Epithelial cell of proximal tubule (primary cell): ENCODE measurements at places on chromosomes 5 and 9. TPM values are rescaled to one million over a fixed set of nuclear protein-coding genes. Genes with fewer than 3 reads are reported as not detected.

DNA sequence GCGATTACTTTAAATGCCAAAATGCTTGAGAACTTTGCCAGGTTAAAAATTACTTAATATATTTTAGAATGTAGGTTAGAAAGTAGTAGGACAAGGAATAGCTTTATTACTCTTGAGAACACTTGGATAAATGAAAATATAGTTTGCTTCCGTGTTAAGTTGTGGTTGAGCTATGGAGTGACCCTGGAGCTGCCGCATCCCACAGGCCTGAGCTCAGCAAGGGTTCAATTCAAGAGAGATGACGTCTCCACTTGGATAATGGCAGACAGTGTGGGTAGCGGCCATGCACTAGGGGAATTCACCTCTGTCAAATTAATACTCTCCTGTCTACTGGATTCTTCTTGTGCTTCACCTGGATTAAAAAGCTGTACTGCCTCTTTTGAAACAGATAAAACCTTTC is 105.0 kb downstream of the GAPVD1 start:
- DNase-seq, result no peak

Gene ORM2
- not detected in 2 replicates for total RNA-seq

Gene SNX18
- 14.9 and 15.3 TPM in 2 replicates for total RNA-seq

DNA sequence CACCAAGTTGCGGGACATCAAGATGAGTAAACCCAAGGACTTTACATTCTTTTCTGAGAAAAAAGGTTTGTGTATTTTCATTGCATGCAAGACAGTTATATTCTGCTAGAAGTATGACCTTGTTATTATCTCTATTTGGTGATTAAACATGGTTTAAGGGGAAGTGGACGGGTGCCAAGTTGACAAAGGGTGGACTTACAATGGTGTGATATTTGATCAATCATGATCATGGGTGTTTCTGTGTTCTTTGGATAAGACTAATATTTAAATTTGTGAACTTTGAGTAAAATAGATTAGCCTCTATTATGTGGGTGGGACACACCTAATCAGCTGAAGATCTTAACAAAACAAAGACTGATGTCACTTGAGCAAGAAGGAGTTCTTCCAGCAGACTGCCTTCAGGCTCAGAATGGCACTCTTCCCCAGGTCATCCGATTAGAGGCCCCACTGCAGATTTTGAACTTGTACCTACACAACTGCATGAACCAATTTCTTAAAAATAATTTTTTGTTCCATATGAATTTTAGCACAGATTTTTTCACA is 782.9 kb downstream of the CDH12 start:
- DNase-seq, result no peak

- no peak for DNase-seq
These were observed 7.5 kb downstream of the DOCK8 start for GRCh38 chr9:221989-222776.

GRCh38 chr9:76257311-76257710 is 136.9 kb downstream of the RFK start:
- DNase-seq, result no peak

DNA sequence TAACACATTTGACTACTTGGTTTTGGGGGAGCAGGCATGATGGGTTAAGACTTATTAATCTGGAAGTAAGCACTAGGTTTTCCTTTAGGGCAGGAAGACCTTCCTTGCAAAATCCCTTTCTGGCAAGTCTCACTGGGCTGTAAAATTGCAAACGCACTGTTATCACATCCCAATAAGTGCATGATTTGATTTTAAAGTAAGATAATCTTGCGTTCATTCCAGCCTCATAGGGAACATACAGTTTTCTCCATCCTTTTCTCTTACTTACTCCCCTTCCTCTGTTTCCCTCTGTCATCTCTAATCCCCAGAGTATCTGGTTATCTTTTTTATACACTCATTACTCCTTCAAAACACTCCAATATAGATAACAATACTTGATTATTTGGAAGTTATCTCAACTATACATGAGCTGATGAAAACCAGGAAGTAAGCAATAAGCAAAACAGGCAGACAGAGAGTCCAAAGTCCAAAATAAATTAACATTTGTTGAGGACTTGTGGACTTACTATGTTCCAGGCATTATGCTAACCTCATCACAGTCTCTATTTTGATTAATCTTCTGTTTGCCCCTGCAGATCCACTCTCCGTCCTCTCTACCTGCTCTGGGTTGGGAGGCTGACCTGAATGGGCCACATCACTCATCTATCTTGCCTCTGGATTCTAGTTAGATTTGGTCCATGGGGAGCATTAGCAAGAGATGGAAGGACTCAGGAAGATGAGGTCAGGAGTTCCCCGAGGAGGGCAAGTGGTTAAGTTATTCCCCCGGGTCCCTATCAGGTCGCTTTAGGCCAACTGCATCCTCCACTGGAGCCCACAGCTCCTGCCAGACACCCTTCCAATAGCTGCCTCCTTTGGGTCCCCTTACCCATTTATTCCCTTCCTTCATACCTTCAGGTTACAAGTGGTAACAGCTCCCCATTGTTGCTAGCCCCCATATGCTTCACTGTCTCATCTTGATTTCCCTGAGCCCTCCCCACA is 60.2 kb downstream of the SLC22A5 start:
- no peak for DNase-seq

DNA sequence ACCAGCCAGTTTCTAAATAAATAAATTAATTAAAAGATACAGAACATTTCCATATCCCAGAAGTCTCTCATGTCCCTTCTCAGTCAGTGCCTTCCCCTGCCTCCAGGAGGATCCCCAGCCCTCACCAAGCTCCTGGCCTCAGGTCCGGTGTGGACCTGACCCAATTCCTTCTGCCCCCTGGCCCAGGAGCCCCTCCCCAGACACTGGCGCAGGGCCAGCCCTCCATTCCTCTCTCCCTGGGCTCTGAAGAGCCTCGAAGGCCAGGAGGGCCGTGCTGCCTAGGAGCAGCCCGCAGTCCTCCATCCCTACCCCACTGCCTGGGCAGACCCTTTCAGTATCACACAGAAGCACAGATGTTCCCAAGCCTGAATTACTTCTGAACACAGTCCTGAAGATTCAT is 61.8 kb upstream of the BARHL1 start:
- no peak for DNase-seq

- no peak for DNase-seq
These were observed 505.1 kb downstream of the TLR4 start for GRCh38 chr9:118209343-118209742.

DNA sequence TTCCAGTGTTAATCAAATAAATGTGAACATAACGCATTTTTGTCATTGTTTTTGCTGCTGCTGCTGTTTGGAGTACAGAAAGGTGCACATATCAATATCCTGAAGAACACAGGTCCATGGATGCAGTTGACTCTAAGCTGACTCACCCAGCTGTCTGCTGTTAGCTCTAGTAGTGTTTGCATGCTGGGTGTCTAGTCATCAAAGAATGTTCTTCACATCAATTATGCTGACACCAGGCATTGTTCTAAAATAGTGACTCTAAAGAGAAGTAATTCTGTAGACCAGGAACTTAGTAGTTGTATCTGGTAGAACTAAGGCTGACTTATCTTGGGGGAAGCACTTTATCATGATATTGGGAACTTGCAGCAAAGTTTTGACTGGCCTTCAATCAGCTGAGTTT is 55.7 kb upstream of the DPYSL3 start:
- DNase-seq, result no peak

Gene SLC12A7
- total RNA-seq, result 15.2 and 32.8 TPM in 2 replicates

DNA sequence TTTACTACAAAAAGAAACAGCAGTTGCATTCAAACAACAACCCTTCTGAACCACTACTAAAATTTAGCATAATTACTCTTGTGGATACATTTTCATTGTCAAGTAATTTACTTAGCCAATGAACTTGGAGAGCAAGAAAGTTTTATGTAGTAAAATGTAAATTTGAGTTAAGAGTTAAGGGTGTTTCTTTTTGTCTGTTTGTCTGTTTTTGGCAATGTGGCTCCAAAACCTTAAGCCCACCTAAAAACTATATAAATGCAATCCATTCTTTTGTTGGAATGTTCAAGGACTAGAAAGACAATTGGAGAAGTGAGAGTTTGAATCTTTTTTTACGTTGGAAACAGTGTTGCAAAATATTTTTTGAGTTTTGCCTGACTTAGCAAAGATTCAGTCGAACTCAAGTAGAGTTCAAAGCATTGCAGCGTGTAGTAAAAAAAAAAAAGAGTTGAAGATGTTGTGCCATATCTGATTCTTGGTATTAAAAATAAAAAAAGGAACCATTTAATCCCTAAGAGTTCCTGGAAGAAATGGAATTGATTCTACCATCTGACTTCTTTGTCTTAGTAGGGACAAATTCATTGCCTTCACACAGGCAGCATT is 867 bp downstream of the SYK start:
- no peak for DNase-seq

DNA sequence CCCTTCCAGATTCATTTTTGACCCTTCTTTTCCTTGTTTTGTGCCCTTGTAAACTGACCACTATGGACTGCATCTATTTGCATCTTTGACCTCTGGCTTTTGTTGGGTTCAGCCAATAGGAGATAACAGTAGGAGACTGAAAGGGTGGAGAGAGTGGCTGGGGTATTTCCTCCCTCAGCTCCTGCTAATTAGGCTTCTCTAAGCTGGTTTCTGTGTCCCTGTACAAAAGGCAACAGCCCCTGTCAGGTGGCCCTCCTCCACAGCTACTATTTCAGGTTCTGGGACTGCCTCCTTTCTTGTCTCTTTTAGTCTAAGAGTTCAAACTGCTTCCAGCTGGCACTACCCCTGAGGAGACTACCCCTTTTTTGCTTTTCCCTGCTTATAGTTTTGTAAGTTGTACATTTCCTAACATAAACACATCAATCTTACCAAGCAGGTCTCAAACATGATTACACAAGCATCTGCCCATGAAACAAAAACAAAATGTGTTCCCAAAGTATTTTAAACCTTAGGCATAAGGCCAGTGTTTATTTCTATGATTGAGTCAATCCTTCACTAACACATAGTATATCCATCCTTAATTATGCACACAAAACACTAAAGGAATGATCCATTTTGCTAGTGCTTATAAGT is 262.0 kb upstream of the TRPM3 start:
- no peak for DNase-seq

DNA sequence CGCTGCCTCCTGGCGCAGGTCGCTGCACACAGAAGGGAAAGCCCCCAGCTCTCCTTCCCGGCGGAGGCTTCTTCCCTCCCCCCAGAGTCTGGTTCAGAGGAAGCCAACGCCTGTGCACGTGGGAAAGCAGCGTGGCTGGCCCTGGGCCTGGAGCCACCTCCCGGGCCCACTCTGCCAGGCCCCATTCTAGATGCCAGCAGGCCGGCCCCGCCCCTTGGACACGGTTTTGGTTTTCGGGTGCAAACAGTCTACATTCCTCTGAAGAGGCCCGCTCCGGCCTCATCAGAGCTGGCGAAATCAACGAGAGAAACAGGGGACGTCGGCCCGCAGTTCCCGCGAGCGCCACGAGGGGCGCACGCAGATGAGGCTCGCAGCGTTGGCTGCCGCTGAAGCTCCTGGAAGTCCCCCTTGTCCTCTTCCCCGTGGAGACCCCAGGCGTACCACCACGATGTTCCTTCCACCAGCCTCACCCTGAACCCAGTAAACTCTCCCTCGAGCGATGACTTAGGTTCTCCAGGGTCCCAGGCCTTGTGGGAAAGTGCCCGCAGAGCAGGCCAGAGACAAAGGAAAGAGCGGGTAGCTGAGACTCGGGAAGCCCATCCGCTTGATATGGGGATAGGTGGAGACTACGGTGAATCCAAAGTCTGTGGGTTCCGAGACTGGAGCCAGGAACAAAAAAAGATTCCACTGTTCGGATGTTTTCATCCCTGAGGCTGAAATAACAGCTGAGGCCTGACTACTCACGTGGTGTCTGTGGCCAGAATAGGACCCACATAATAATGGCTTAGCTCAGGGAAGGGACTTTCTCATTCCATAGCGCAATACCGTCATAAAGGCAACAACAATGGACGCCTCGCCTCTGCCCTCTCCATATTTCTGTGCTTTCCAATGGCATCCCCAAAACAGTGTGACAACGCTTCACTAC is 64.2 kb downstream of the KLF4 start:
- peak; percentile 43 for DNase-seq

- no peak for DNase-seq
These were observed 10.1 kb downstream of the EDIL3 start for GRCh38 chr5:84374568-84374967.

Gene SLC27A6
- 0.80 TPM in 1 of 2 replicates, not detected in the other for total RNA-seq

- DNase-seq, result no peak
These were observed 1.6 kb upstream of the TXN start for GRCh38 chr9:110257956-110258355.

- no peak for DNase-seq
These were observed 194.6 kb downstream of the CETN3 start for GRCh38 chr5:90214991-90215390.

DNA sequence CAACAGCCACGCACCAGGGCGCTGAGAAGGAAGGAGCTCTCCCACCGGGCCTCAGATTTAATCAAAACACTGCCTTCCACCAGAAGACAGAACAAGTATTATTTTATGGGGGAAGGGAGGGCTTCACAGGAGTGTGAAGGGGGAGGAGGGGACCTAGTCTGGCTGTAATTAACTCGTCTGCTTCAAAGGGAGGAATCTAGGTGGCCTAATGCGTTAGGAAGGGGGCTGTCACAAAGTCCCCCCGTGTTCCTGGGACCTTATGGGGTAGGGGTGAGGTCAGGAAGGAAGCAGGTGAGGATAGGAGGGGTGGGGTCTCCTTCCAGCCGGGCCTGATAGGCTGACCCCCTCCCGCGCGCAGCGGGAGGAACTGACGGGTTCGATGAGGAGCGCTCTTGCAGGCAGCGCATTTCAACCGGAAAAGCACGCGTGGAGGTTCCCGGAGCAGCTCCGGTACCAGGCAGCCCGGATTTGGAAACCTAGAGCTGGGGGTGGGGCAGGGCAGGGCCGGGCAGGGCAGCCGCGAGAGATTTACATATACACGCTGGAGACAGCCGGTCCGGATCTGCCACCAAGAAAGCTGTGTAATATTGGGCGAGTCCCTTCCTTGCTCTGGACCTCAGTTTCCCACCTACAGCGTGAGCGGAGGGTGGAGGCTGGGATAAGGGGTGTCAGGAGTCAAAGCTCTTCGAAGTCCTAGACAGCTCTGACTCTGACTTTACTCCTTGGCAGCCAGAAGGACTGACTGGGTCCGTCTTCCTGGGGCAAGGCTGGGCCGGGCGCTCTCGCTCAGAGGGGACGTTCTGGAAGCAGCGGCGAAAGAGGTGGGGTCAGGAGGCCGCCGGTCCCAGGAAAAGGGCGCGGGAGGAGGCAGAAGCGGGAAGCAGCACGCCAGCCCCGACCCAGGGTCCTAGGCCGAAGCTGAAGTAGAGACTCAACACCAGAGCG is 1.8 kb downstream of the SHB start:
- DNase-seq, result no peak

Gene SLC46A2
- total RNA-seq, result not detected in 2 replicates

DNA sequence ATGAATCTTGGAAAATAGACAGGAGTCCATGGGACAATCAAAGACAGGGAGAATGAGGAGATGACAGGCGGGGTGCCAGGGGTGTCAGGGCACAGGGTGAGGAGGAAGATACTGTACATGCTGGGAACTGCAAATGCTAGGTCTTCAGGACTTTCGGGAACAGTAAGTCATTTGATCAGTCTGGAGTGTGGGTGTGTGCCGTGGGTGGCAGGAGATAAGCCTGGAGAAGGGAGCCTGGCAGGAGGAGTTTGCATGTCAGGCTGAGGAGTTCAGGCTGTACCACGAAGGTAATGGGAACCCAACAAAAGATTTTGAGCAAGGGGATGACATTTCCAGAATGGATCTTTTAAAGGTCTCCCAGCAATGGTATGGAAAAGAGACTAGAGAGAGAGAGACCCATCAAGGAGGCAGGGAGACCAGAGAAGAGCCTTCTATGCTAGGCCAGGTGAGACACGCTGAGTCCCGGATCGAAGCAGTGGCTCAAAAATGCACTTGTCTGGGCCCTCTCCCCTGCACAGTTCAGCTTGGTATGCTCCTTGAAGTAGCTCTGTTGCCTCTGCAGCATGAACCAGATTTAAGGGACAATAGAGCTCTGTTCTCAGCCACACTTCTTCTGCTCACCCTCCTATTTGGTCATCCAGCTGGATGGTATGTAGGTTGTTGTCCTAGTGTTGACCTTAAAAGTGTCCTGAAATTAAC is 77.0 kb upstream of the FER start:
- no peak for DNase-seq
